Heart right ventricle (tissue), 16 donors: ENCODE measurements at places on chromosomes 3 and 15.

- DNase-seq = no peak
These were observed 126.9 kb upstream of the STRIT1 start for GRCh38 chr3:155420406-155420805.

DNA sequence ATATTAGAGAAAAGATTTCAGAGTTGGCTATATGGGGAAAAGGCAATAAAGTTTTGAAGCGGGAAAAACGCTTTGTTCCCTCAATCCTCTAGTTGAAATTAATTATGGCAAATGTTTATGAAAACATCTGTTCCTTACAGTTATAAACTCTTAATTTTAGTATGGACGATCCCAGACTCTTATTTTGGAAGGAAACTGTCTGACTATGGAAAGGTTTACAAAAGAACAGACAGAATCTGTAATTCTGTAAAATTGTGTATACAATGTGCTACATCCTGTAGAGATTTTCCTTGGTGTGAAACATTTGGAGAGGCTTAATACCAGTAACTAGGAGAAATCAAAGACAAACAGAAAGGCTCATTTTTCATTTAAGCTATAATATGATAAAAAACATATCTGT is 311.8 kb downstream of the TBC1D5 start:
- no peak for DNase-seq

- DNase-seq = no peak
These were observed 218.6 kb downstream of the PDCD6IP start for GRCh38 chr3:34016925-34017587.

DNA sequence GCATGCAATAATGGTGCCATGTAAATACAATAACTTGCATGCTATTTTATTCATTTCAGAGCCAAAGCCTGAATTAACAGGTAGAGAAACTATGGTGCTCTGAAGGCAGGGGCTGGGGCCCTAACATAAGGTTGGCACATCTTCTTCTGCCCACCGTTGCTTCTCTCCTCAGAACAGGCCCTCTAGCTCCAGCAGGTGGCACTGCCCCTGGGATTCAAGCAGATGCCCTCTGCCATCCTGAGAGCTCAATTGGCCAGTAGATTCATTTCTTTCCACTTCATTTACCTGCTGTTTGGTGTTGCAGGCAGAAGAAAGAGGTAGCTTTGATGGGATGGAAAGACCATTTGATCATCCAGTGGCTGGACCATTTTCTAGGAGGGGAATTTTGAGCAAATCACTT is 130.5 kb downstream of the FOXB1 start:
- DNase-seq = no peak

DNA sequence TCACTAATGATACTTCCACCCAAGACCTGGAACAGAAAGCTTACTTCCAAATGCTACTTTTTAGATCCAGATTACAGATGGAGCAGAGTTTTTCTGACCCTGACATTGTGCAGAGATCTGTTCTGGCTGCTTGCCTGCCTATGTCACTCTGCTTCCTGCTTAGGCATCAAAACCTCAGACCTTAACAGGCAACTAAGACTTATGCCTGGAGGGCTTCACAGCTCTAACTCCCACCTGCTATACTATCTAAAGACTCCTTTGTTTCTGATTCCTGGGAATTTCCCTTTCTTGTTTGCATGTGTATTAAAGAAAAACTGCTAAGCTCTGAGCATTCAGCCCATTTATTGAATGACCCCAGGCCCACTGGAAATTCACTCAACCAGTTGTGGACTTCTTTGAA is 157.4 kb upstream of the NPHP3 start:
- no peak for DNase-seq

GRCh38 chr3:49636883-49637609 is 37.1 kb upstream of the APEH start:
- DNase-seq = no peak

GRCh38 chr3:36416599-36416998 is 36.3 kb downstream of the STAC start:
- DNase-seq = no peak

DNA sequence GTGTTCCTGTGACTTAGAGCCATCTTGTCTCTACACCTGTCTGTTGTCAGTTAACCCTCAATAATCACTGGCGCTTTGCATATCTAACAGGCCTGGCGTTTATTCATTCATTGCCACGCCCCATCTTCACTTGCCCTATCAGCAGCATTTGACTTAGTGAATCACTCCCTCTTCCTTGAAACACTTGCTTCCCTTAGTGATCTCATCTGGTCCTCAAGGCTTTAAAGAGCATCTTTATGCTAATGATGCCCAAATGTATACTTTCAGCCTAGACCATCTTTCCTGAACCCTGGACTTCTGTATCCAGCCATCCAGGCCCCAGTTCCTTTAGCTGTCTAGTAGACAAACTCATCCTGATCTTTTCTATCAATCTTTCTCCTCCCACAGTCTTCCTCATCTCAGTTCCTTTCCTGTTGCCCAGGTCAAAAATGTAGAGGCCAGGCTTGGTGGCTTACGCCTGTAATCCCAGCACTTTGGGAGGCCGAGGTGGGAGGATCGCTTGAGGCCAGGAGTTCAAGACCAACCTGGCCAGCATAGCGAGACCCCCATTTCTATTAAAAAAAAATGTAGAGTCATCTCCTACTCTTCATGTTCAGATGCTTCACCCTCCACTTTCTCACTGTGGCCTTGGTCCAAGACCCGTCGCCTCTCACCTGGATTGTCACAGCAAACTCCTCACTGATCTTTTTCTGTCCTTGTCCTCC is 1.4 kb upstream of the IGDCC4 start:
- DNase-seq = no peak
